GM20000 (cell line): ENCODE measurements at places on chromosomes 13 and 19.

- no peak for DNase-seq
Measured at GRCh38 chr13:61975001-61975400, 559.4 kb upstream of the PCDH20 start.

GRCh38 chr19:15937771-15938170, 3.4 kb upstream of the CYP4F11 start:
- no peak for DNase-seq

GRCh38 chr19:54162241-54162805, 2.8 kb upstream of the LENG1 start:
- peak; percentile 88 for DNase-seq

DNA sequence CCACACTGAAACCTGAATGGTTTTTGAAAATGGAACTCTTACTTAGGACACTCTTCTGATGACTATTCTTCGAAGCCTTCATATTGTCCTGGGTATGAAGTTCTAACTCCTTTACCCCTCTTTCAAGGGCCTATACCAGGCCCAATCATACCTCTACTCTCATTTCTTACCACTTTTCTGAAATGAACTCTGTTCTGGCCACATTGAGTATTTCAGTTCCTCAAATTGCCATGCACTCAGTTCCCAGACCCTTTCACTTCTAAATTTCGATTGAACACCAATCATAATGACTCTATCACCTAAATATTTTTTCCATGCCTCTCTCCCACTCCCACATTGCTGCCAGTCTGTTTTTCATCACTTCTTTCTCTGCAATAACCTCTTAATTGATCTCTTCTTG, 53.7 kb downstream of the LACC1 start:
- DNase-seq = peak; percentile 49

GRCh38 chr19:53192771-53193534, at the start of gene ZNF665:
Gene ZNF665, minus strand, starts transcription at chr19:53193358. Its CDS starts 10,460 bp downstream, at chr19:53182898.
- DNase-seq = peak; percentile 81

DNA sequence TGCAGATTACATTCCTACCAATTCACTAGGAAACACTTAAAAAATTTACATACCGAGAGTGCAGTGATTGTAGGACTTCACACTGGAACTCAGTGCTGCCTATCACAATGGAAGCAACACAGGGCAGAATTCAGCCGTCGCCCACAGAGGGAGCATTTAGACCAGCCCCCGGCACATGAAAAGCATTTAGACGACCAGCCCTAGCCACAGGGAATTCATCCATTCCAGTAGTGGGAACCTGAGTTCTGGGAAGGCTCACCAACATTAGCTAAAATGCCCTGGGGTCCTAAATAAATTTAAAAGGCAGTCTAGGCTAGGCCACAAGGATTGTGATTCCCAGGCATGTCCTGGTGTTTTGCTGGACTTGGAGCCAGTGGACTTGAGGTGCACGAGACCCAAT, 155.2 kb downstream of the LIG4 start:
- DNase-seq = no peak

- DNase-seq = no peak
Measured at GRCh38 chr13:109151696-109152095, 522.3 kb downstream of the MYO16 start.
